CD4-positive, alpha-beta memory T cell (primary cell): ENCODE measurements at places on chromosomes 1 and 21.

DNA sequence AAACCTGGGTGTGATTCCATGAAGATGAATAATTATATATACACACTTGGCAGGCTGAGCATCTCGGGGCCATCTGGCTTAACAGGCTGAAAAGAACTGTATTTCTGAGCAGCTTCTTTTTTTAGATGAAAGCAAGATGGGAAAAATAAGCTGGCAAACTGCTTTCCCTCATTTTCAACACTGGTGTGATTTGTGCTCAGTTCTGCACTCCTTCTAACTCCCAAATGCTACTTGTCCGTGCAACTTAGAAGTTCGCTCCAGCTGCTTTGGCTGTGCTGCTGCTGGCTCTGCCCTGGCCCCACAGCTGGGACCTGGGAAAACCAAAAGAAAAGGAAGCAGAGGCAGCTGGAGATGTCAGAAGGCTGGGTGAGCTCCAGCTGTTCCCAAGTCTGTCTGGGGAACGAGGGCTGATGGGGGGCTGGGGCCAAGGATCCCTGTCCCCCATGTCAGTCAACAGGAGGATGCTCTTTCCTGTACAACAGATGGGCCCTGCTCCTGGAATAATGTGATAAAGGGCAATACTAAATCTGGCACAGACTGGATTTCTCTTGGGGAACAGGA lies 44.9 kb downstream of the PAFAH2 start:
- DNase-seq = no peak

DNA sequence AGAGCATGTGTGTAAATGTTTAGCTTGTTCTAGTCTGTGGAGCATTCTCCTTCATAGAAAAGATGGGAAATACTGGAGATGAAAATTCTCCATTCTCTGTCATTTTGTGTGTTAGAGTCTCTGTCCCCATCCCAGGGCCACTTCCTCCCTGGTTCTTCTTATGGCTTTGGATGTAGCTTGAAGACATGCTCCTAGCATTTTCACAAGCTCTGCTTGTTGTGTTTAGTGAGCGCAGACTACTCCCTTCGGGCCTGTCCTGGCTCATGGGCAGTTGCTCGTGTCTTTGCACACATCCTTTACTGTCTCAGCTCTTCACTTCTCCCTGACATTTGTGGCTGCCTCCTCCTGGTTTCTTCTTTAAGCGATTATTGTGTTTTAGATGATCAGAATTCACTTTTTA lies 30.4 kb downstream of the MAPKAPK2 start:
- DNase-seq = no peak

DNA sequence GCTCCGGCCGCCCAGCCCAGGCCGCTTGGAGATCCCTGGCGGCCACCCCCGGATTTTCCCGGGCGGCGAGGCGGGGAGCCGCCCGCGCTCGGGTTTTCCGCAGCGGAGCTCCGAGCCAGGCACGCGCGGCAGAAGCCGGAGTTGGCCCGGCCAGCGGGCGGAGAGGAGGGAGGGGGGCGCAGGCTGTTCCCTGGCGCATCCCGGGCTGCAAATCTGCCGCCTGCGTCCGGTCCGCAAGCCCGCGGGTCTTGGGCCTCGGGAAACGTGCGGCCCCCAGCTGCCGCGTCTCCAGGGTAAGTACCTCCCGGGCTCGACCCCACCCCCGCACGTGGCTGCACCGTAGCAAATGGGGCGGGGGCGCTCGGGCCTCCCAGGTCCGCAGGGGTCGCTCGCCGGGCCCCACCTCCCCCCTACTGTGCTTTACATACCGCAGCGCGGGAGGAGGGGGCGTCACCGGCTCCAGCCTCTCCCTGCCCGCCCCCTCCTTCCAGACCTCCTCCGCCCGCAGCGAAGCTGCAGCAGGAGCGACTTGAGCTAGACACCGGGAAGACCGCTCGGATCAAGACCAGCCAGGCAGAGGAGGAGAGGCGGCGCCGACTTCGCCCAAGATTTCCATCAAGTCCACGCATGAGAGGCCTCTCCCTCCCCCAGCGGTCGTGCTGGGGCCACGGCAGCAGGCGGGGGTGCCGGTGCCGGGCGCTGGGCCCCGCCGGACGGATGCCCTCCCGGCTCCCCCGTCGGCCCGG lies 1.6 kb downstream of the TMEM200B start:
- DNase-seq = peak; percentile 20

DNA sequence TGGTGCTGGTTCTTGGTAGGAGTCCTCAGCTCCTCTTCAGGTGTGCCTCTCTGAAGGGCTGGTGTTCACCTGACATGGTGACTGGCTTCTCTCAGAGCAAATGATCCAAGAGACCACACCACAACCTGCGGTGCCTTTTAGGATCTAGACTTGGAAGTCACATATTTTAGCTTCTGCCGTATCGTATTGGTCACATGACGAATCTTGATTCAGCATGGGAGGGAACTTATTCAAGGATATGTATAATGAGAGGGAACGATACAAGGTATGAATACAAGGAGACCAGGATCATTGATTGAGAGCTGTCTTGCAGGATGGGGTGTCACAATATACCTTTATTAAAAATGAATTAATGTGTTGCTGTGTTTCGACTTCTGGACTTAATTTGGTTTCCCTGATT lies 58.0 kb downstream of the RAP1A start:
- no peak for DNase-seq

GRCh38 chr1:197184190-197184589 lies 37.7 kb upstream of the ASPM start:
- no peak for DNase-seq

DNA sequence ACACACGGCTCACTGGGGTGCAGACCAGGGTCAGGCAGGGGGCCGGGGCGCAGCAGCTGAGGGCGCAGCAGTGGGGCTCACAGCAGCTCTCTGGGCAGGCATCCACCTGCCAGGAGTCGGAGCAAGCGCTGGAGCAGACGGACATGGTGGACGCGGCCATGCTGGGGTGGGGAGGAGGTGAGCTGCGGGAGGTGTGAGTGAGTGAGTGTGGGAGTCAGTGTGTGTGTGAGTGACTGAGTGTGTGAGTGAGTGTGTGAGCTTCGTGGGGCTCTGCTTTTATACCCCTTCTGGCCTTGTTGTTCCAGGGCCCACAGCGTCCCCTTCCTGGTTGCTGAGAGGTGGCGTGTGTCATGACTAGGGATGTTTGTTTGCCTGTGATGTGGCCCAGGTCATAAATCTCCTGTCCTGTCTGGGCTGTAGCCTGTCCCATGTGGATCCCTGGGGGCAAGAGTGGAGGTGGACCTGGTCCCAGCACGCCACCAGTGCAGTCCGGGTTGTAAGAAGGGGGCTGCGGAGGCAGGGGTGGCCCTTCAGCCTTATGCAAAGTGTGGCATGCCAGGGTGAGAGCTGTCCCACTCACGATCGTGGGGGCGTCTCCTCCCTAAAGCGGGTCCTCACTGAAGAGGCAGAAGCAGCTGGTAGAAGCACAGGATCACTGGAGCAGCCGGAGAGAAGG lies at the start of gene KRTAP10-1:
TSS of gene KRTAP10-1 (minus strand) at position 205 of the 676 bp plus-strand sequence. CDS start at position 160, 45 bp downstream.
- DNase-seq = no peak

- DNase-seq = no peak
These were observed 5.7 kb downstream of the IGSF5 start for GRCh38 chr21:39750670-39751069.

DNA sequence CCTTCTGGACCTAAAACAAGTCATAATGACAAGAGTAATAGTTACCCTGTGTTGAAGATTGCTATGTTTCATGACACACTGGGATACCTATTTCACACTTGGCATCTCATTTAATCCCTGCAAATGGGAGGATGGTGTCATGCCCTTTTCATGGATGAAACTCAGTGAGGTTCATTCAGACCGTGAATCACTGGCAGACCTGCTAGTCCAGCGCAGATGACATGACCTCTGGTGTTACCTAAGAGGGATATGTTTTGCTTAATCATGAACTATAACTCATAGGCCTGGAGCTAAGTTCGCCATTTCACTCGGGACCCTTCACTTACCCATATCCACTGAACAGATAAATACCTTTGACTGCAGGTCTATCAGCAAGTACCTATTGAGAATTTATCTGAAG lies 286.6 kb upstream of the FMN2 start:
- no peak for DNase-seq

GRCh38 chr1:25922971-25923552 lies 16.8 kb upstream of the STMN1 start:
- no peak for DNase-seq

- DNase-seq = no peak
These were observed 13.7 kb downstream of the PARS2 start for GRCh38 chr1:54750596-54750995.

- no peak for DNase-seq
These were observed 248.1 kb downstream of the PTBP2 start for GRCh38 chr1:96969656-96970163.

DNA sequence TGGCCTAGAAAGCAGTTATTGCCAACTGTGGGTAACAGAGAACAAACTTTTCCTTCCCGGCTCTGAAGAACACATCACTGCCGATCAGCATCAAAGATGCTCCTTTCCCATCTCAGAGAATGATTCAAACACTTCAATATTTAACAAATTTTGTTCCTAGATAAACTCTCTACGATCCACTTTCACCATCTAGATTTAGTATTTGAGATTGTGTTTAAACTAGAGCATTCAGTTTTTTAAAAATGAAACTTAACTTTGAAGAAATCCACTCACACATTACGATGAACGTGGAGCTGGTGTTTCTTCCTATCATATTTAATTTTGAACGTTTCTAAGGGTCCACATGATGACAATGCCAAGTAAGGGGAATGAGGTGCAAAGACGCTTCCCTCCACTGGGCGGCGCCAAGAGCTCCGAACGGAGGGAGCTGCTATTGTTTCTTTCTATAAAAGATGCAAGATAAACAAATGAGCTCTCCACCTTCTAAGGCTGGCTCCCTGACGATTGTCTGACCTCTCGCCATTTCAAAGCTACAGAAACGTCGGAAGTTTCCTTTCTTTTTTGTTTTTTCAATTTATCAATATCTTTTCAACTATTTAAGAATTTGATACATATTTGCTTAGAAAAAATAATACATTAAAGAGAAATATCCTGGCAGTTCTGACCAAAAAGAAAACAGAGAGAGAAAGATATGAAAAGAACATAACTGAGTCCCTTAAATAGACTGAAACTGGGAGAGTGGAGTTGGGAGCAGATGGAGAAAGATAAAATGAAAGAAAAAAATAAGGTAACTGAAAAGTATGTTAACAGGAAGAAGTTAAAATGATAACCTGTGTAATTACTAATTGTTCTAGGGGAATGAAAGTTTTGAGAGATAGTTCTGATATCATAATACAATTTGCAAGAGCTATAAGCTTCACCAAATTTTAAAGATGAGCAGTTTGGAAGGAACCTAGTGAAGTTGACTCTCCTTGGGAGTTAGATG lies 4.4 kb upstream of the BARHL2 start:
- no peak for DNase-seq

DNA sequence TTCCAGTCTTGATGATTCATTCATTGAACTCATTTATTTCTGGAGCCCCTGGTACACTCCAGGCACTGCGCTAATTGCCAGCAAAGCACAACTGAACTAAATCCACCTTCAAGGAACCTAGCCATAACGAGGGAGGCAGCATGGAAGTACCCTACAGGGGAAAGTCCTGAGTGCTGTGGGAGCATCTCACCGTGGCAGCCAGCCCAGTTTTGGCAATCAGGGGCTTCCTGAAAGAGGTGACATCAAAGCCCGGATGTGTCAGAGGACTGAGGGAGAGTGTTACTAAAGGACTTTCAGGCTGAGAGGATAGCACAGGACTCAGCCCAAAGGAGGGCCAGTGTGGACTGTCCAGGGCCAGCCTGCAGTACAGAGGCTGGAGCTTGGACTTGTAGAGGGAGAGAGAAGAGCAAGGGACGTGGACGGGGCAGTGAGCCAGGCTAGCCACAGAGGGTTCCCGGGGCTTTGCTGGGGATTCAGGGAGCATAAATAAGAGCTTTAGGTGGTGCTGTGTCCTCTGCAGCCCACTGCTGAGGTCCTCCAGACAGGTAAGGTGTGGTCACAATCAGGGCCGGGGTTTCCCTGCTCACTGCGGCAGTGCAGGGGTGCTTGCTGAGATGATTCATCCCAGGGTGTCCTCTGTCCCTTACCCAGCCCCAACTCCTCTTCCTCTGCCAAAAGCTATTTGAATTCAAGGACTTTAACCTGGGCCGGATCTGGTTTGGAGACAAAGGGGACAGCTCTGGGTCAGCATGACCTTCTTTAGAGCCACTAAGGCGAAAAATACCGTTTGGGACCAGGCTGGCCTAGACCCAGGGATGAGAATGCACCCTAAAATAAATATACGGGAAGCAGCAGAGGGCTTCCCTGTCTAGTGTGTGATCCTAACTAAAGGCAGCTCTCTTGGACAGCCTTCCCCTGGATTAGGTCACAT lies 128.3 kb downstream of the EDEM3 start:
- no peak for DNase-seq

GRCh38 chr1:51622455-51622913 lies 5.6 kb downstream of the OSBPL9 start:
- no peak for DNase-seq

DNA sequence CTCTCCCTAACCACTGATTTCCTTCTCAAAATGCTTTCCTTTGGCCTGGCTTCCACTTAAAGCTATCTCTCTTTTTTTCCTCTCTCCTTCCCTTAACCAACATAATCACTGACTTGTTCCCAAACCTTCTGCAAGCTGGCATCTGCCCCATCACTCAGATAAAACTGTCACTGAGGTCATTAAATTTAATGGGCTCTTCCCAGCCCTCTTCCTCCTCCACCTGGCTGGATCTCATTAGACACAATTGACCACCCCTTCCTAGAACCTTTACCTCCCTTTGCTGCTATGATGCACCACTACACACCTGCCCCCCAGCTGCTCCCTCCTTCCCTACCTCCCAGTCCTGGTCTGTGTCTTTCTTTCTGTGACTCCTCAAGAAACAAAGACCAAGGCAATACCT lies 44.0 kb upstream of the GJB5 start:
- DNase-seq = no peak
